Right kidney (tissue), 9 donors: ENCODE measurements at places on chromosomes 3 and 15.
A peak's percentile ranks its signal among the peaks of the same experiment; 100 is the strongest.

- no peak for DNase-seq
These were observed 21.7 kb downstream of the THSD4 start for GRCh38 chr15:71136793-71137518.

- DNase-seq: no peak
These were observed 35.6 kb upstream of the MECOM start for GRCh38 chr3:169699070-169699469.

- DNase-seq: no peak
These were observed 727 bp downstream of the PDHB start for GRCh38 chr3:58432905-58433304.

DNA sequence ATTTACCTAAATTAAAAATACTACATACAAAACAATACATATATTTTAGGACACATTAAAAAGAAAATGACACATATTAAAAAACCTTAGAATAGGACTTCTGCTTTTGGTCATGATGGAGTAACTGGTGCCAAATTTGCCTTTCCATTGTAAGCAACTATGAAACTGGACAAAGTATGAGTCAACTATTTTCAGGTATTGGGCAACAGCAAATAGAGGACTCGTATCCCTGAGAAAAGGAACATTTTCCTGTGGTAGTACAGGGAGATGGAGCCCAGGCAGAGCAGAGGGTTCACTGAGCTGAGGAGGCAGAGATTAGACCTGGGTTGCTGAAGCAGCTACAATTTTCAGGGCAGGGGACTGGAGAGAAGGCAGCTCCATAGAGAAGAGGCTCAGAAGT is 14.7 kb downstream of the CCR1 start:
- no peak for DNase-seq

DNA sequence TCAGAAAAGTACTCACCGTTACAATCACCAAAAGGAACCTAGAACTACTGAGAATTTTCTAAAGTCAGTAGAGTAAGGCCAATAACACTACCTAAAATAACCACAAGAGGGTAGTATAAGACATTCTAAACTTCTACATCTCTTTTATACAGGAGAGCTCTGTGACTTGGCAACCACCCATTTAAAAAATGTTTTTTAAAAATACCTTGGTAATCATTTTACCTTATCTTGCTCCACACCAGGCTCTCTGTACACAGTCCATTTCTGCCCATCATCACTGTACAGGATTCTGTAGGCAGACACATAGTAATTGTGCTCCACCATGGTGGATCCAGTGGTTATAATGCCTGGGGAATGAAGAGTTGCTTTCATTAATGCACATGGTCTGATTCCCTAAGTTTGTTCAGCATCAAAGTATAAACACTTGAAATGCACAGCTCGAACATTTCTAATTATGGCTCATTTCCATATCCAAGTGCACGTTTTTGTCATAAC is 54.5 kb downstream of the ST3GAL6 start:
- DNase-seq: peak; percentile 36

- DNase-seq: no peak
These were observed 1081.7 kb downstream of the NAALADL2 start for GRCh38 chr3:175940881-175941280.

DNA sequence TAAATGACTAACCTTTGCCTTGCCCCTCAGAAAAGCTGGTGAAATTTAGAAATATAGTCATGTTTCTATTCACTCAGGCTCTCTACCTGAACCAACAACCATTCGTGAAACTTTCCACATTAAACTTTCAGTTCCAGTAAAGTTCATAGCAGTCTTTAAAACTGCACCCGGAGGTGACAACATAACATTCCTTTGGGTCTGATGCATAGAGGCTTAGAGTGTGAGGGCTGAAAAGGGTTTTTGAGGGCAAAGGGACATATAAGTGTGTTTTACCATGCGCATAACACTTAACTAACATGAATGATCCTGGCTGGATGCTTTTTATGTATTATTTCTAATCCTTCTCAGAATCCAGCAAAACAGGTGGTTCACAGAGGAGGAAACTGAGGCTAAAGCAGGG is 471.7 kb upstream of the MCTP2 start:
- no peak for DNase-seq

- DNase-seq: no peak
These were observed 565.7 kb downstream of the FGF12 start for GRCh38 chr3:192161661-192162060.

GRCh38 chr3:104956620-104957345 is 409.9 kb upstream of the ALCAM start:
- no peak for DNase-seq

DNA sequence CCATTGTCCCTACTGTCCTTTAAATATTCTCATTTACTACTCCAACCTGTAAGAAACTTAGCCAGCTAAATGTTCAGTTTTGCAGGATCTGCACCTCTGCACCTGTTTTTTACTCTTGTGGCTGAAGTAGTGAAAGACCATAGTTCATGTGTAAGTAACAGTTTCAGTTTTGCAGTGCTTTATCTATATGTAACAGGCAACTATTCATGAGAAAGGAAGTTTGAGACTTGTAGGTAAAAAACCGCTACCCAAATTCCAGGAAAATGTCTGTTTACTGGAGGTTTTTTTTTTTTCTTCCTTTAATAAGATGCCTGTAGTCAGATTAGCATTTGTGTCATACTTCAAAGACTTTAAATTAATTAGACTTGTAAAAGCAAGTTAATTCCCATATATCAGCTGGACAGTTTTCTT is 25.4 kb upstream of the MBNL1 start:
- DNase-seq: no peak

DNA sequence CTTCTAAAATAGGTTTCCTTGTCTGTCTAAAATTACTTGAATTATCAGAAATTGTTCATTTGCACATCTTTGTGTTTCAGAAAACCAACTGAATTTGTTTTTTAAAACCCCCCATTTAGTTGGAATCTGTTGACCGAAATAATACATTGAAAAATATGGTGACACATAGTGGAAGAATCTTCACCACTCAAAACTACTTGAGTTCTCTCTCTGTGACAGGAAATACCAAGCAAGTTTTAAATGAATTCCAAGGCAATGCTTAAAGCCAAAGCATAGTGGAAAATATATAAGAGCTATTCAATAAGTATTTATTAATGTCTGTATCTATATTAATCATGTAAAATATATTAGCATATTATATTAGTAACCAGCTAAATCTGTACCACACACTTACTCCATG is 224.9 kb upstream of the COL8A1 start:
- no peak for DNase-seq

GRCh38 chr15:77416954-77417353 is 3.0 kb downstream of the PEAK1 start:
- no peak for DNase-seq

GRCh38 chr3:148534089-148534988 is 163.4 kb upstream of the AGTR1 start:
- DNase-seq: no peak
